ENCODE measurements at places on chromosomes 3 and 15.

DNA sequence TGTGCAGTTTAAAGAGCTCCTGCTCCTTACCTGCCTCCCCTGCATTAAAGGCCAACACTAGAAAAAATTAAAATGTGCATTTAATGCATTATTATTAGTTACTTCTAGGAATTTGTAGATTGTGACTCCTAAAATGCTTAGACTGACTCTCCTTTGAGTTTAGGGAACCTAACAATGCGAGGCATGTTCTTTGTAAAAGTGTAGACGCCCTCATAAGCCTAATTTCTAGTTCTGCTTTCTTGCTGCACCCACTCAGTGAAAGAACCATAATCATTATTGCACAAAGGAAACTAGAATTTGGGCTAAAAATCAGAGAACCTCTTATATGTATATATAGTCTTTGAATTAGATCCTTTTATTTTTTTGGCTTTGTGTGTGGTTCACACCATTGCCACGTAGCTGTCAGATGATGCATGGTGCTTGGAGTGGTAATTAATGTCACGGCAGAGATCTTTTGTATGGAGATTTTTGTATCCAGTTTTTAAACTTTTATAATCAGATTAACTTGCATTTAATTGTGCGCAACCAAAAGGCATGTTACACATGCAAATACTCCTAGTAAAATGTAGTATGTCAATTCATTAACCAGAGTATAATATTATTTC, 710 bp downstream of the ABHD10 start:
- DNase-seq, result no peak

DNA sequence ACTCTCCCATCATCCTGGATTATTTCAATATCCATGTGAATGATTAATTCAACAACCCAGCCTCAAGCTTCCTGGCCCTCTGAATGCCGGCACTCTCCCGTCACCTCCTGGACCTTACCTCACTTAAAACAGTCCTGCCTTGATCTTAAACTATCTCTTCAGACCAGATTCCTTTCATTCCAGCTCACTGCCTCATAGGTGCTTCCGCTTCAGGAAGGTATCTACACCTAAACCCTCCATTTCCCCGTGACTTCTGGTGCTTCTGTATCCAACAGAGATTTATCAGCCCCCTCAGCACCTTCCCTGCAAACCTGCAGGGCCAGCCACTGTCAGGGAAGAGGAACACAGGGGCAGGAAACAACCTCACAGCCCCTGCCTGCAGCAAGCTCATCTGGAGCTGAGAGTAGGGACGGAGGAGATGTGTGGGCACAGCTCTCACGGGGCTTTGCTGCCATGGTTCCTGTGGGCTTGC, 98.9 kb upstream of the TJP1 start:
- no peak for DNase-seq

- no peak for DNase-seq
Measured at GRCh38 chr3:21705769-21706168, 45.2 kb downstream of the ZNF385D start.

DNA sequence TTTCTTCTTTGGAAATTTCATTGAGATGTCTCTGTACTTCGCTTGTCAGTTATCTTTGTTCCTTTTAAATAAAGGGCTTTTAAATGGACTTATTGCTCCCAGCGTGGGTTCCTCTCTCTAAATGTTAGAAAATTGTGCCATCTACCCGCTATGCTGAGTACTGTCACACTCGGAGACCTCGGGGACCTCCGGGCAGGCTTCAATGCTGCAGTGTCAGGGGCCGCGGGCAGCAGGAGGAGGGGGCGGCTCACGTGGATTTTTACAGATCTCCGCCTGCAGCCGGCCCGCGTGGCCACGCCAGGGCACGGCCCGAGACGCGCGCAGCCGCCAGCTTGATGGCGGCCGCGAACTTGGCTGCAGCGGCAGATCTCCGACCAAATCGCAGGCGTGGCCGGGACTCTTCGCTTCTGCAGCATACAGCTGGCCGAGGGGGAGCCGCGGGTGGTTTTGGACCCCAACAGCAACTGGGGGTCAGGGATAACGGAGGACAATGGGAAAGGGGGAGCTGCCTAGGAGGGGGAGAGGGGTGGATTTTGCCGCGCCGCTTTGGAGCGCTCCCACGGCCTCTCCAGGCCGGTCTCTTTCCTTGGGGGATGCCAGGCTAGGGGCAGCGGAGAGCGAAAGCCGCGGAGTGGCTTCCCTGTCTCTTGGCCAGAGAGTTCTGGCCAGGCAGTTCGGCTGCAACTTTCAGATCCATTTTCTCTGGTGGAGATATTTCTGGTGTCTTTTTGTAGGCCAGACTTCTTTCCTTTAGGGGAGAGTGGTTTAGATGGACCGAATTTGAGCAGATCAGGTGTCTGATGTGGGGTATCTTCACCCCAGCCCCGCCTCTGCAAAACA, 15.3 kb downstream of the NR2F2 start:
- DNase-seq, result no peak

- DNase-seq, result no peak
Measured at GRCh38 chr15:67010898-67011616, 54.3 kb upstream of the SMAD3 start.

DNA sequence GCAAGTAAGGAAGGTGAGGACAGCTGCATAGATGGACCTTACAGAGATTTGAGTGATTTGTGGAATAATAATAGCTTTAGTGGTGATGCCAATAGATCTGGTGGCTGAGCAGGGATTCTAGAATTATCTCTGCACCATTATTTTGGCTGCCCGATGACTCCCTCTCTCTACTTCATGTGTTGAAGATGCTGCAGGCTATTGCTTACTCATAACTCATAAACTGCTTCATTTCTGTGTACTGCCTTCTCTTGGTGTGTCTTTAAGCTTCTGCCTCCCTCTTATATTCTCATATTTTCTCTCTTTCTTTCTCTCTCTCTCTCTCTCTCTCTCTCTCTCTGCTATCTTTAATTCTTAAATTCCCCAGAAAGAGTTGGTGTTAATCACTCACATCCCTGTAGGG, 256.0 kb upstream of the TRIM42 start:
- no peak for DNase-seq

GRCh38 chr3:121871430-121871829, 22.8 kb upstream of the SLC15A2 start:
- no peak for DNase-seq

DNA sequence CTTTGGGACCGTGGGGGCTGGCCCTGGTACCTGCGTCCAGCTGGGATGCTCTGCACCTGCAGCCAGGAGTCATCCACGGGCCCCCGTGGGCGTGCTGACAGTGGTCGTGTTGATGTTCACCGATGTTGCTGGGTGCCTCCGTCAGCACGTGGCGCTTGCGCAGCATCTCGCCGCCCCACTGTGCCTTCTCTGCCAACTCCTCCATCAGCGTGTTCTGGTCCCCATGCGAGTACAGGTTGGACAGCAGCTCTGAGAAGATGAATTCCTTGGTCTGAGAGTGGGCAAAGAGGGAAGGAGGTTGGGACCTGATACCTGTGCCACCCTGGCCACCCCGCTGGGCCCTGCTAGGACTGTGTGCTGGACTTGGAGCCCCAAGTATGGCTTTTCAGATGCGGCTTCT, 61.4 kb downstream of the ADAMTS7 start:
- DNase-seq, result no peak

- no peak for DNase-seq
Measured at GRCh38 chr3:63972987-63973386, 50.3 kb downstream of the PSMD6 start.
